Muscle of arm (tissue), 14 donors: ENCODE measurements at places on chromosomes 5 and 9.
A peak's percentile ranks its signal among the peaks of the same experiment; 100 is the strongest.

DNA sequence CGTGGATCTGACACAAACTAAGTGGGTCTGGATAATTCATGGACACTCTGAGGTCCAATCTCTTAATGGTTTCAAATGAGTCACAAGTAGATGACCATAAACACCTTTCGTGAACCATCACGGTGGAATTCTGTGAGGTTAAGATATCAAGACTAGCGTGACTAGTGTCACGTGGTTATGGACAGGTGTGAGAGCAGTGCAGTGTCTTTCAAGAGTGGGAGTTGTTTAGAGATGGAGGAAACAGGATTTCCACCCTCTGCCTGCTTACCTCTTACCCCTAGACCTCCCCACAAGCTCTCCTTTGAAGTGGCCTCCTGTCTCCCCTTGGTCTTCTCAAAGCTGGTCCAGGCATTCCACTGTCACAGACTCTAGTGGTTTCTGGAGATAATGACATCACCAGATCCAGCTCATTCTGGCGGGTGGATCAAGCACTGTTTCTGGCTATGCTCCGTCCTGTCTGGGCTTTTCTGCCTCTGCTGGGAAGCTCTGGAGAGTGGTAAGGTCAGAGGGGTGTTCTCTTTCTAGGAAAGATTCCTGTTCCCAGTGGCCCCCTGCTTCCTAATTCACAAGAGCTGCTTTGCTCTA, 20.0 kb upstream of the ZNF782 start:
- DNase-seq = no peak

GRCh38 chr9:68970151-68970550, 43.8 kb downstream of the PRKACG start:
- DNase-seq = no peak

- no peak for DNase-seq
Measured at GRCh38 chr5:172160506-172160905, 27.5 kb downstream of the STK10 start.

GRCh38 chr5:143248822-143249579, 154.5 kb downstream of the NR3C1 start:
- DNase-seq = no peak

DNA sequence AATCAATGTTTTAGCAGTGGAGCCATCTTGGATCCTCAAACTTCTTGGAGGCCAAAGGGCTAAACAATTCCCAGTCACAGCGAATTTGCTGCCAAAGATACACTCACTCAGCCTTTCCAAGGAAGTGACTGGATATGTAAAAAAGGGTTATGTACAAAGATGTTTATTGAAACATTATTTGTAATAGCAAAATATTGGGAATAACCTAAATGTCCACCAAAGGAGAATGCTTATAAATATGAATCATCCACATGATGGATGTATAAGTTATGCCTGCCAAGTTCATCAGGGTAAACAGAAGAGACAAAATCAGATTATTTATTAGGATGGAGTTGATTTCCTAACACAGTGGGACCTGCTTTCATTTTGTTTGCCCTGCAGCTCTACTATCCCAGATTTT, 145.2 kb upstream of the ABCA1 start:
- DNase-seq = no peak

GRCh38 chr5:139181322-139181730, 16.8 kb downstream of the SIL1 start:
- DNase-seq = no peak

DNA sequence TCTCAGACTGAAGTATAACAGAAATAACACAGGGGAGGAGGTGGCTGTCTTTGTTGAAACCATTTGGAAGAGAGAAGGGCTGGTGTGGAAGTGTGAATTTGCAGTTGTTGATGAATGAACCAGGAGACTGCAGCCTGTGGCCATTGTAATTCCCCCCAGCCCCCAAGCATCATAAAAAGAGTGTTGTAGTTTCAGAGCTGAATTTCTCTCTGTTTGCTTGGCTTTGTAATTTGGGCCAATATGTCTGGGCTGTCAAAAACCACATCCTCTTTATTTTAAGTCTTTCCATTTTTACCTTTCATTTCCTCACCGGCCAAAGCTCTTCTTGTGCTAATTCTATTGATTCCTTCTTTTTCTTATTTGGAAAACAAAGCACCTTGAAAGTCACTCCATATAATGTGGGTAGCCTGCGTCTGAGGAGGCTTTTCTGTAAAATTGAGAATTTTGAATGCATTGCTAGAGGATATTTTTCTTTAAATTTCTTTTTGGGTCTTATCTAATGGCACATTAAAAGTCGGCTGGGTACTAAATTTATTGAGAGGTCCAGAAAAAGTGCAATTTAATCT, 383.3 kb downstream of the OSTF1 start:
- no peak for DNase-seq

GRCh38 chr9:81694541-81694940, 5.2 kb upstream of the TLE1 start:
- DNase-seq = no peak

- DNase-seq = no peak
Measured at GRCh38 chr5:168984135-168984675, 316.7 kb downstream of the SLIT3 start.

DNA sequence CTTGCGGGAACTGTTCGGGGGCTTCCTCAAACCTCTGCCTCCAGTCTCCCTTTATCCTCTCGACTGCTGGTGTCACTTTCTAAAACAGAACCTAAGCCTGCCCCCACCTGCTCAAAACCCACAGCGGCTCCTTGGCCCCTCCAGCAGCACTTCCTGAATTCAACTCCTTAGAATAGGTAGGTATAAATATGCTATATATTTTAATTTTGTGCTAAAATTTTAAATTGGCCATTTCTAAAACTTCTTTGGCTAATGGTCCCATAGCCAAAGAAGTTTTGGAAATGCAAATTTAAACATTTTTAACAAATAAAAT, 71.8 kb upstream of the TBC1D2 start:
- DNase-seq = no peak

- no peak for DNase-seq
Measured at GRCh38 chr5:96318569-96319110, 114.4 kb downstream of the PCSK1 start.

DNA sequence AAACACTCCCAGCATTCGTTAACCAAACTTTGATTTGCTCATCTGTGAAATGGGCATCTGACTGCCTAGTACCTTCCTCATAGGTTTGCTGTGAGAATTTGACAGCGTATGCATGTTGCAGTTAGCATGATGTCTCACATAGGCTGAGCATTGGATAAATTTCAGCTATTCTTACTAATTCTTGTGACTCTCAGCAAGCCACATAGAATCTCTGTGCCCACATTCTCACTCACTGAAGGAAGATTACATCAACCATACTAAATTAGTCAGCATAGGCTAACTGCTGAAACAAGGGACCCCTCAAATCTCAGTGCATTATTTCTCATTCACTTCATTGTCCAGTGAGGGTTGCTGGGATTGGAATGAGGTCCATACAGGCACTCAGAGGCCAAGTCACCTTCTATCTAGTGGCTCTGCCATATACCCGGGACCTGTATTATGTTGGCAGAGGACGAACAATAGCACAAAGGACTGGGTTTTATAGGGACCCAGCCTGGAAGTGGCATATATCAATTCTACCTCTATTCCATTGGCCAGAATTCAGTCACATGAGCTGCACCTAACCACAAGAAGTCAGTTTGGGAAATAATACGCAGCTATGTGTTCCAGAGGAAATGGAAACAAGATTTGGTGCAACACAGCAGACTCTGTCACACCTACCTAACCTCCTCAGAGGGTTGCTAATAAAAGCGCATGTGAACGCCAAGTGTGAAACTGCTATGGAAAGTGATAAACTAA, 4.2 kb upstream of the PTGER4 start:
- DNase-seq = no peak

DNA sequence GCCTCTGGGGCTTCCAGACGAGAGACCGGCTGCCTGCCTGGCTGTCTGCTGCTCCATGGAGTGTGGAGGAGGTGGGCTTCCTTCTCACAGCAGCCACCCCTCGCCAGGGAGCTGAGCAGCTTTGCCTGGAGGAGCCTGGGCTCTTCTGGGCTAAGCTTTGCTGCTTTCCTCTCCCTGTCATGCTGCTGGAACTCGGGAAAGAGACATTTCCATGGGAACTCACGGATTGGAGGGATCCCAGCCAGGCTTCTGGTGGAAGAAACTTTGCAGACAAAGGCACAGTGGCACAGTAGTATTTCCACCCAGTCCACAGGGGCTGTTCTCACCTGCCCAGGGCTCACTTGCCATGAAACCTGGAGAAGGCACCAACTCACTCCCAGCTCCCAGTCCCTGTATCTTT, 5.6 kb upstream of the NTNG2 start:
- no peak for DNase-seq

- DNase-seq = peak; percentile 60
Measured at GRCh38 chr9:125558453-125559092, 148.4 kb downstream of the MAPKAP1 start.

GRCh38 chr9:70285246-70285645, 26.5 kb downstream of the SMC5 start:
- no peak for DNase-seq

GRCh38 chr9:96484521-96484931, 34.6 kb downstream of the HABP4 start:
- no peak for DNase-seq

GRCh38 chr9:107713470-107713869, 223.9 kb upstream of the KLF4 start:
- no peak for DNase-seq

- DNase-seq = no peak
Measured at GRCh38 chr5:79399046-79399445, 114.9 kb downstream of the HOMER1 start.

DNA sequence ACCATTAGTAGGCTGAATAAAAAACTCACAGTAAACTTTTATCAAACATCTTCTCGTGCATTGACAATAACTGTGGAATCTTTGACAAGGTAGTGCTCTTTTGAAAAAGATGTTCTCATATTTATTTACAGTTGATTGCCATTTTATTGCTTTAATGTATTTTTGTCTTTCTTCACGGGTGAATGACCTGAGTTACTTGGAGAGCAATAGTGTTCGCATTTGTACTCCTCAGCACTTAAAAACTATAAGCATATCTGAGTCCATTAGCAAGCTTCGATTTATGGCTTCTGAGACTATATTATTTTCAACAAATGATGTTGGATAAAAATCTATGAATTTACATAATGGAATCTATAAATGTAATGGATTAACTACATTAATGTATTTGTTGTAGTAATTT, 1012.3 kb downstream of the CDH9 start:
- DNase-seq = no peak

DNA sequence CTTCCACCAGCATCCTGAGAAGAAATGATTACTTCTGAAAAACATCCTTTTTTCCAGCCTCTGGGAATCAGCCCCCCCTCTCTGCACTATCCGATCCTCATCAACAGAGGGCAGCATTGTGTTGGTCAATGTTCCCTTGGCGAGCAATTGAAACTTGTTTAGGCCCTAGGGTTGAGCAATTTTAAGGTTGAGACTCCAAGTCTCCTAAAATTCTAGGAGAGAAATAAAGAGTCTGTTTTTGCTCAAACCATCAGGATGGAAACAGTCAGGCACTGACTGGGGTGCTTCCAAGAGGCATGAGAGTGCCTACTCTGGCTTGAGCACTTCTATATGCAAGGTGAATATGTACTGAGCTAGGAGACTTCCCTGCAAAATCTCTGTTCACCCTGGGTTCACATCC, 12.4 kb upstream of the CYFIP2 start:
- DNase-seq = no peak

DNA sequence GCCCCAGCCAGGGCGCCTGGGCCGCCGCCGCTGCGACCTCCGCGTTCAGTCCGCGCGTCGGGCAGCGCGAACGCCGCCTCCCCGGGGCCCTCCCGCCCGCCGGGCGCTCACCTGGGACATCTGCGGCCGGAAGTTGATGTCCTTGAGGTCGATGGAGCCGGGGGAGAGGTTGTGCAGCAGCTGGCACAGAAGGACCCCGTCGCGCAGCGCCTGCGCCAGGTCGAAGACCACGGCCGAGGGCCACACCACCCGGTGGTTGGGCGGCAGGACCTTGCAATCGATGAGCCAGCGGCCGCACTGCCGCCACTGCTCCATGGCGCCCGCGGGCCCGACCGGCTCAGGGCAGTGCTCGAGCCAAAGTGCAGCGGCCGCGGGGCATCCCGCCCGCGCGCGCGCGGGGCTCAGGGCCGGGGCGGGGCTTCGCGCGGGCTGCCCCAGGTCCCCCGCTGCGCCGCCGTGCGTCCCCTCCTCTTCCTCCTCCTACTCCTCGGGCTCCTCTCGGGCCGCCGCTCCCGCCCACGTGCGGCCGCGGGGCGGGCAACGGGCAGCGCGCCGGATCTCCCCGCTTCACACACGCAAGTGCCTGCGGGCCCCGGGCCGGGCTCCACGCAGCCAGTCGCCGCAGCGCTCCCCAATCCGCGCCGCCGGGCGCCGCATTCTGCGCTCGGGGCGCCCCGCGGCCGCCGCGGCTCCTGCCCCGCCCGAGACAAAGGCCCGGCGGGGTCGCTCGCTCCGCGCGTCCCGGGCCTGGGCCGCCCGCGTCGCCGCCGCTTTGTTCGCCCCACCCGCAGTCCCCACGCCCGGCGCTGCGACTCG, at the start of gene VAV2:
VAV2 (minus strand) TSS at position 361 of the 816 bp plus-strand sequence; CDS start at position 315, 46 bp downstream.
- no peak for DNase-seq

- DNase-seq = no peak
Measured at GRCh38 chr9:91001146-91001611, 199.6 kb downstream of the SYK start.

GRCh38 chr9:76725011-76725546, 39.2 kb upstream of the PCA3 start:
- DNase-seq = no peak

DNA sequence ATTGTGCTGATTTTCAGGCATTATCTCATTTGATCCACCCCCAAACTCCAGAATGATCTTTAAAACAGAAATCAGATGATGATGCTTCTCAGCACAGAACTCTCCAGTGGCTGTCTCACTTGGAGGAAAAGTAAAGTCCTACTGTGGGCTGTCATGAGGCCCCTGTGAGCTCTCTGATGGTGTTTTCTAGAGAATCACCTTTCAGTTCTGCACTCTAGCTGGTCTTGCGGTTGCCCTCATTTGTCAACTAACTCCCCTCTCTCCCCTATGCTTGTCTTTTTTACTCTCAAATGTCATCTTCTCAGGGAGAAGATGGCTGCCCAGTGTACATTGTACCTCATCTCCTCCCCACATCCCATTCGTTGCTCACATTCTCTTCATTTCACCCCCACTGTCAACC, 295.8 kb downstream of the MLLT3 start:
- no peak for DNase-seq

GRCh38 chr9:113930390-113930783, 54.3 kb downstream of the ZNF618 start:
- DNase-seq = no peak

- DNase-seq = no peak
Measured at GRCh38 chr9:87547671-87548081, 50.0 kb downstream of the DAPK1 start.

GRCh38 chr5:95863383-95863757, 40.8 kb upstream of the GLRX start:
- no peak for DNase-seq

GRCh38 chr9:107768224-107768623, 278.7 kb upstream of the KLF4 start:
- no peak for DNase-seq

- no peak for DNase-seq
Measured at GRCh38 chr5:60092671-60093422, 199.3 kb upstream of the PDE4D start.
